ENCODE measurements at places on chromosomes 7 and 10. TPM values are rescaled to one million over a fixed set of nuclear protein-coding genes. Genes with fewer than 3 reads are reported as not detected.

Gene C10orf62
- not detected for total RNA-seq

Gene ACHE
- not detected for total RNA-seq

Gene MACC1
- 0.24 TPM for total RNA-seq

Gene SPACDR
- total RNA-seq: 0.39 TPM

DNA sequence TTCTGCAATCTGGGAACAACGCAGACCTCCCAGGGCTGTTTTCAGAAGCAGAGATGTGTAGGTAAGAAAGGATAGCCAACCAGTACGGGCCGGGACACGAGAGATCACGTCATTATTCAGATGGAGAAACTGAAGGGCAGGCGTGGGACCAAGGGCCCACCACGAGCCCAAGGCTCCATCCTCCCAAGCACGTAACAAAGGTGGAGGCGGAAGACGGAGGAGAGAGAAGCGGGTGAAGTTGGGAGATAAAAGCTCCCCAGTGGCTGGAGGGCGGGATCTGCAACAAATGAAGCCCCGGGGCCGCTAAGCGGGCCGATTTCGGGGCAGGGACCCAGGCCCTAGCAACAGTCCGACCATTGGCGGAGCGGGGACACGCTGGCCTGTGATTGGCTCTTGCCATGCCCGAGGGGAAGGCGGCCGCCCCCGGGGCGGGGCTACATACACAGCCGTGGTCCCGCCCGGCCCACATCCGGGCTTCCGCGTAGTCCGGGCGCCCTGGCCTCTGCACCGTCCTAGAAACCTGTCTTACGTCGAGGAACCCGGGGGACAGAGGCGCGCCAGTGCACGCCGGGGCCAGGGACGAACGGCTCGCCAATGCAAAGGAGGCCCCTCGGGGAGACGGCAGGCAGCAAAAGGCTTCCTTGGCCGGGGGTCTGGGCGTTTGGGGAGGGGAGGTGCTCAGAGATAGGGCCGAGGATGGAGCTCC is 15.5 kb downstream of the HSPB1 start:
- peak; percentile 97 for DNase-seq

DNA sequence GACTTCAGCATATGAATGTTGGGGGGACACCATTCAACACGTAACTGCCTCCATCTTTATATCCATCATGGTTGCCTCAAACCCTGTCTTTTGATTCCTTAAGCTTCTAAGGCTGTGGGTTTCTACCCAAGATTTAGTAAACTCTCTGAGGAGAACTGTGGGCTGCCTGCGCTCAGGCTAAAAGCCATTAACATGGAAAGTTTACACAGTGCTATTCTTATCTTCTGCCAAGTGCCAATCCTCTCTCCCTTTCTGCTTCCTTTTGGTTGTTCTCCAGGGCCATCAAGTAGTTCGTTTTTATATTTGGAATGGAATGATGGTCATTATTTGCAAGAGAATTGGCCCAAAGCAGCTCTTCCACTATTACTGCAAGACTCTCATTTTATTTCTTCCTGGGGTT is 97.3 kb upstream of the KLF14 start:
- DNase-seq: no peak

- DNase-seq: peak; percentile 5
Observed at GRCh38 chr7:126608339-126608776, 644.4 kb downstream of the GRM8 start.

GRCh38 chr7:154914308-154914995 is 88.5 kb downstream of the PAXIP1 start:
- DNase-seq: no peak

DNA sequence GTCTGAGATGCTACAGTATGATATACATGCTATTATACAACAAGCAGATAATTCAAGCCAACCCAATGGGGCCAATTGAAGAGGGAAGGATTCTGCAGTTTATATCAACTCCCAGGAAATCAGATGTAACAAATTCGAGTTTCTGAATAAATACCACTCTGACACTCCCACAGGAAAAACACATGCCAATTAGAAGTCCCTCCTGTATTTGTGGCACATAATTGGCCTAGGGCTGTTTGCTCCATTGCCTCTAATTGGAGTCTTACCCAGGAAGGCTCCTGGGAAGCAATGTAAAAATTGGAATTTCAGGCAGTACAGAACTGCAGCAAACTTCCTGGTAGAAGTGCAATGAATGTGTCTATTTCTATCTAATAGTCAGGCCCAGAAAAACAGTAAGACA is 4.7 kb downstream of the PPA1 start:
- DNase-seq: no peak

DNA sequence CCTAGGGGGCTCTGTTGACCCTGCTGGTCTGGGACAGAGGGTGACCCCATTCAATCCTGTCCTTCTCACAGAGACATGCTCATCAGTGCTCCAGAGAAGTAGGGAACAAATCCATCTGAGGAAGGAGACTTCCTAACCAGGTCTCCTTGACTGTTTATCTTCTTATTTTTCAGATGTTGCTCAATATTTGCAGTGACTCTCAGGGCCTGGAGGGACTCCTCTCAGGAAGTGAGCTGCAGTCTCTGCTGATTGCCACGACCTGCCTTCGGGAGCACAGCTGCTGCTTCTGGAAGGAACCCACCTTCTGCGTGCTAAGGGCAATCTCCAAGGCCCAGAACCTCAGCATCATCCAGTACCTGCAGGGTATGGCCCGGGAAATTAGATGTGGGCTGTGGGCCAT is 41.0 kb downstream of the WDFY4 start:
- no peak for DNase-seq

- DNase-seq: peak; percentile 74
Observed at GRCh38 chr7:131581241-131582051, 25.0 kb upstream of the PODXL start.

DNA sequence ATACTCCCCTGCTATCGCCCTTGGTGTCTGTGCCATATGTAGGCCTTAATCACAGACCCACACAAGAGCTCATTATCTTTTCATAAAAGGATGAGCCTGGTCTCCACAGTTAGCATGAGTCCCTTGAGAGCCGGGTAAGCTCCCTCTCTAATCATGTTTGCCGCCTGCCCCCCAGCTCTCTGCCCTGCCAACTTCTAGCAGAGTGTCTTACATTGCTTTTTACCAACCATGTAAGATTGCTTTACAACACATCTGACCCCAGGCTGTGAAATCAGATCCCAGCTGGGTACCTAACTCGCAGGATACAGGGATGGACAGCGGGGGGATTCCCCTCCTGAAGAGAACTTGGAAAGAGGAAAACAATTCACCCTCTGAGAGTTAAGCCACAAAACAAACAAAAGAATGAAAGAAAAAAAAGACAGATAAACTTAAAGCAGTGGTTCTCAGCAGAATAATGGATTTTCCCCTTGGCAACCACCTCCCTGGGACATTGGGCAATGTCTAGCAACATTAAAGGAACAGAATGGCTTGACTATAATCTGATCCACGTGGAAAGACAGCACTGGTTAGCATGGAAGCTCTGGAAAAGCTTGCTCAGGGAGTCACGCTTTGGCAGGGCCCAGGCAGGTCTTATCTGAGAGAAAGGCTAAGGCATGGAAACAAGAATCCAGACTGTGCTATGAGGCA is 39.4 kb upstream of the ATOH7 start:
- peak; percentile 19 for DNase-seq

DNA sequence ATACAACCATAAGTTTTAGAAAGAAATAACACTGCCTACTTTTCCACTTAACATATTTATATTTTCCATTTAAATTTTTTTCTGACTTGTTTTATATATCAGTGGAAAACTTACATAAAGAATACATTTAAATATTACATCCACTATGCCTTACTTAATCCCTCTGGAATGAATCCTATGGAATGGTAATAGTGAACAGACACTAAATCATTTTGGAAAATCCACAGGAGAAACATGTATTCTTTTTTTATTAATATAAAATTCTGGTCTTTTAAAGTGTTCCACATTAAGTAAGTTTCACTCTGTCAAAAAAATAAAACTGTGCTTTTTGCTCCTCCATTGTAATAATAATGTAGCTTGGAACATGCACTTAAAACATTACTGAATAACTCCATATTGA is 236.8 kb upstream of the LRRN3 start:
- DNase-seq: no peak
